ENCODE measurements at places on chromosomes 3 and 15.
A peak's percentile ranks its signal among the peaks of the same experiment; 100 is the strongest.

DNA sequence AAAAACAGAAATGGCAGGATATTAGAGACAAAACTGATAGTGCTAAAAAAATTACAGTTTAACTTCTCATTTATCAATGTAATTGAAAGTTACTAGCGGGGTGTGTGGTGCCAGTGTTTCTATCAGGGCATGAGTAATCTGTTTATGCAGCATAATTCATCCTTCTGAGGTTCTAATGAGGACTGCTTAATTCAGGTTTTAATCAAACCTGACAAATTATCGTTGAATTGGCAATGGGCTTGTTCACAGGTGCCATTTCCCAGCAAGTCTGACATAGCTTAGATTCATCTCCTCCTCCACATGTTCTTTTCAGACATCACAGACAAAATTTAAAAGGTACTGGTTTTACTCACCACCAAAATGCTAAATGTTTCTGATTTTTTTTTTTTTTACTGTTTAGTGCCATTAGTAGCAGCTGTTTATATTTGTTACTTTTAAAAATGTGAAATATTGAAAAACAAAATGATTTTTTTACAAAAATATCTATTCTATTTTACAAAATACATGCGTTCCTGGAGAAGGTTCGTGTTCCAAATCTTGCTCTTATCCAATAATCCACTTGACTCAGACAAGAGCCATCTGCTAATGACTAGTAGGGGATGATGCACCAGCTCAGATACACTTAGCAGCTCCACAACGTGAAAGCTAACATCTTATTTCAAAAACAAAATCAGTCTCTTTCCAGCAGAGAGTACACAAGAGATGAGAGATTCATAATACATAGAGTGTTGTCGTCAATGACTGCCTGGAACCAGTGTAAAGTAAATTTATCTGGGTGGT lies 447.7 kb upstream of the DPPA4 start:
- DNase-seq, result no peak

DNA sequence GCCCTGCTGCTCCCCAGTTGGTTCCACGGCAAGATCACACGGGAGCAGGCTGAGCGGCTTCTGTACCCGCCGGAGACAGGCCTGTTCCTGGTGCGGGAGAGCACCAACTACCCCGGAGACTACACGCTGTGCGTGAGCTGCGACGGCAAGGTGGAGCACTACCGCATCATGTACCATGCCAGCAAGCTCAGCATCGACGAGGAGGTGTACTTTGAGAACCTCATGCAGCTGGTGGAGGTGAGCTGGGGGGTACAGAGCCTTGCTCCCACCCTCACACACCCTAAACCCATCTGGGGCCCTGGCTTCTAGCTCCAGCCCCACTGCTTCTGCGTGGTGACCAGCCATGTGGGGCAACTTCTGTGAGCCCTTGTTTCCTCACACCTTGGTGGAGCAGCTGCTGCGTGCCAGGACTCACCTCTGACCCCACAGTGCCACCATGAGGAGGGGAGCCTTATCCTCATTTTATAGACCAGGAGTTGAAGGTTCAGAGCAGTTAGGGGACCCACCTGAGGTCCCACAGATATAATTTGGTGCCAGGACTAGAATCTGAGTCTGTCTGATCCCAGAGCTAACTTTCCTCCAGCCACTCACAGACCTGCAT lies 13.3 kb upstream of the LMAN1L start:
- DNase-seq, result no peak

- no peak for DNase-seq
Observed at GRCh38 chr15:76153241-76154197, 93.7 kb downstream of the TMEM266 start.

DNA sequence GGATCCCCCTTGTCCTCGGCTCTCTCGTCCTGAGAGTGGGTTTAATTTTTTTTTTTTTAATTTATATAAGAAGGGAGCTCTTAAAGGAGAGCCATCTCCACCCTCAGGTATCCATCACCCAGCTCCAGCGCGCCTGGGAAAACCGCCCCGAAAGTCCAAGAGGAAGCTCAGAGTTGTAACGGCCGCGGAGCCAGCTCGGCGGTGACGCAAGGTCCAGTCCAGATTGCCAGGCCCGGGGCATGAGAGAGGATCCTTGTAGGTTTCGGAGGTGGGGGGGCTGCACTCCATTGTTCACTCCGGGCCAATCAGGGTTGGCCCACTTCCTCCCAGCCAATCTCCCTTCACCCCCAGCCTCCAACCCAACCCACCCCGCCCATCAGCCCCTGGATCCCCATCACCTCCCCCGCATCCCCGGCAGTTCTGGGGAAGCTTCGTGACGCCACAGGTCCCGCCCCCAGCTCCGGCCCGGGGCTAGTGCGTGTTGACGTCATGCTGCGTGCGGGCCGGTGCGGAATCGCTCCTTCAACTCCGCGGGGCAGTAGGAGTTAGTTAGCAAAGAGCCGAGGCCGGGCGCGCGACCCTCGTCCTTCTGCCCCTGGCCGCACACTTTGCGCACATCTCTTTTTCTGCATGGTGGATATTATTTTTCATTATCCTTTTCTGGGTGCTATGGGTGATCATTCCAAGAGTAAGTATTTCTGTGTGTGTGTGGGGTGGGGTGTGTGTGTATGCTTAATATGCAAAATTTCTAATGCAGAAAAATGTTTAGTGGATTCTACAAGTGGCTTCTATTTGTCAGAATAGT lies at the start of gene ISL2:
Gene ISL2 (plus strand): TSS at position 520 of the 805 bp plus-strand sequence. CDS start 111 bp downstream, at position 631.
- DNase-seq, result no peak

- DNase-seq, result no peak
Observed at GRCh38 chr3:126928921-126929474, 53.9 kb upstream of the PLXNA1 start.

DNA sequence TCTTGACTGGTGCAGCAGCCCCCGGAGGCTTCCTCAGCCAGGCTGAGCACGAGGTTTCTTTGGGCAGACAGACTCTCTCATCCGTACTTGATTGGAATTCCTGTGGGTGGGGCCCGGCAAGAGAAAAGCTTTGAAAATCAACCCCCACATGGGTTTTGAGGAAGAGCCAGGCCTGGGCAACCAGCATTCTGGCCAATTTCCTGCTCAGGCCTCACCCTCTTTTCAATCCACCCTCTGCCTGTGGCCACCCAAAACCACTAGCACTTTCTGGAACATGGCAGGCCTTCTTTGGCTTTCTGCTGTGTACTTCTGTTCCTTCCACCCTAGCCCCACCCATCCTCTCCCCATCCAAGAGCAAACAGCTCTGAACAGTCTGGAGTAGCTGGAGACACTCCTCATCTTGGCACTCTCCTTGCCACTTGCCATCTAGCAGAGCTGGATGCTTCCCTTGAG lies 5.9 kb downstream of the MYO5C start:
- DNase-seq, result no peak

- DNase-seq, result peak; percentile 74
Observed at GRCh38 chr3:188950832-188951489, 220.8 kb upstream of the TPRG1 start.

- no peak for DNase-seq
Observed at GRCh38 chr3:177061369-177061768, 135.9 kb downstream of the TBL1XR1 start.

DNA sequence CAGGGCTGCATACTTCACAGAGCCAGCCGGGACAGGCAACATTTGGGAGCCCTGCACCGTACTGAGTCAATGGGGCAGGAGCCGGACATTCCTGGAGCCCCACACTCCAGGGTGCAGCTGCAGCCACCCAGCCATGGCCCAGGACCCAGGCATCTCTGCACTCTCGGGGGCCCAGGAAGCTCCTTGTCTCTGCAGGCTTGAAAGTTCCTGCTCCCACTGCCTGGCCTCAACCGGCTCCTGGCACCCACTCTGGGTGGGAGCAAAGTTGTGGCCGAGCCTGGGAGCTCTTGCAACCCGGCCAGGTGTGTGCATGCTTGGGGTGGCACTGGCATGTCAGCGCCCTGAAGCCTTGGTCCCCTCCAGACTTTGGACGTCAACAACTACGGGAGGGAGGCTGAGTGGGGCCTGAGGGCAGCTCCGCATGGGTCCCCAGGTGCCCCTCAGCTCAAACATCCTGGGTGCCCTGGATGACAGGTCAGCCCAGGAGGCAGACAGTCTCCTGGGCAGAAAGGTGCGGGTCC lies 833.5 kb upstream of the CADM2 start:
- no peak for DNase-seq

- no peak for DNase-seq
Observed at GRCh38 chr15:85780225-85780985, 14.3 kb downstream of the KLHL25 start.

All from uterus (tissue), 4 donors.